Activated T-helper 1 cell treated with anti-CD3 and anti-CD28 coated beads, Interleukin-12 subunit alpha, Interleukin-12 subunit beta, Interleukin-2, Interleukin-4 antibody, amounts not matched to agents 30 ng/mL and 10 ng/mL and 1 ng/mL, durations not matched to agents 14 hours and 24 hours and 36 hours (primary cell): ENCODE measurements at places on chromosomes 4 and X.
A peak's percentile ranks its signal among the peaks of the same experiment; 100 is the strongest.

DNA sequence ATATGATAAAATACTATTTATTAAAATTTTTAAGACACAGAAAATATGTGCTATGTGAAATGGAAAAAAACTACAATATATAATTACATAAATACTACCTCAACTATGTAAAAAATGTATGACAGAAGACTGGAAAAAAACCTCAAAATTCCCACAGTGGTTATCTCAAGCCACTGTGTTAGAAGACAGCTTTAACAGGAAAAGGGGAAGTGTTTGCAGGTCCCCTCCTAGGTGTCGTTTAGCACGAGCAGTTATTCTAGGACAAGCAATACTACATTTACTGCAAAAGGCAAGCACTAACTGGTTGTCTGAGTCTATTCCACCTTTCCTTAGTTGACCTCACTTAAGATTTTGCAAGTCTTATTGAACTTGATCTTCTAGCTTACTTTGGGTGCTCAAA is 44.9 kb upstream of the PHF8 start:
- no peak for DNase-seq

- peak; percentile 44 for DNase-seq
These were observed 85.7 kb upstream of the MTM1 start for GRCh38 chrX:150482537-150483206.

GRCh38 chrX:149040873-149041535 is 464.1 kb downstream of the IDS start:
- DNase-seq = no peak

- DNase-seq = no peak
These were observed 60.0 kb downstream of the FHIP1A start for GRCh38 chr4:151468715-151469696.

GRCh38 chr4:74435296-74435695 is 9.6 kb upstream of the AREG start:
- no peak for DNase-seq

GRCh38 chr4:86107112-86107511 is 252.7 kb downstream of the MAPK10 start:
- DNase-seq = no peak
